ENCODE measurements at places on chromosomes 6 and 20.

- DNase-seq, result peak; percentile 48
Measured at GRCh38 chr6:75291331-75291730, 6.7 kb upstream of the TMEM30A start.

DNA sequence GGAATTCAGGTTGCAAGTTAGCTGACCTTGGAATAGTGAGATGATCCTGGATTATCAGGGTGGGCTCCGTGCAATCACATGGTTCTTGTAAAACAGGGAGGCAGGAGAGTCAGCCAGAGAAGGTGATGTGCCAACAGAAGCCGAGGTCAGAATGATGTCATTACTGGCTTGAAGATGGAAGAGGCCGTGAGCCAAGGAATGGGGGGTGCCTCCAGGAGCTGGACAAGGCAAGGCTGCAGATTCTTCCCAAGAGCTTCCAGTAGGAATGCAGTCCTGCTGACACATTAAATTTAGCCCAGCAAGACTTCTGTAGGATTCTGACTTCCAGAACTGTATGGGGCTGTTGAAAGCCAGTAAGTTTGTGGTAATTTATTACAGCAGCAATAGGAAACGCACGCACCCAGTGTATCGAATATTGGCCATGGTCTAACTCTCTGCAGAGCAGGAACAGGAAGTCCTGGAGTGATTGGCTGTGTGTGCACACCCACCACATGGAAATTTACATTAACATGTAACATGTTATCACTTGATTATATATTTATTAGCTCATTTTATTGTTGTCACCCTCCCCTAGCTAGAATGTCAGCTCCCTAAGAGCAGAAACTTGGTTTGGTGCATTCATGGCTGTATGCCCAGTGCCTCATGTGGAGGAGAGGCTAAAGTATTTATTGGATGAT is 19.1 kb downstream of the SLC24A3 start:
- peak; percentile 34 for DNase-seq

- no peak for DNase-seq
Measured at GRCh38 chr20:17262786-17263185, 35.9 kb downstream of the PCSK2 start.

GRCh38 chr20:40744818-40745175 is 55.8 kb upstream of the MAFB start:
- DNase-seq, result no peak

DNA sequence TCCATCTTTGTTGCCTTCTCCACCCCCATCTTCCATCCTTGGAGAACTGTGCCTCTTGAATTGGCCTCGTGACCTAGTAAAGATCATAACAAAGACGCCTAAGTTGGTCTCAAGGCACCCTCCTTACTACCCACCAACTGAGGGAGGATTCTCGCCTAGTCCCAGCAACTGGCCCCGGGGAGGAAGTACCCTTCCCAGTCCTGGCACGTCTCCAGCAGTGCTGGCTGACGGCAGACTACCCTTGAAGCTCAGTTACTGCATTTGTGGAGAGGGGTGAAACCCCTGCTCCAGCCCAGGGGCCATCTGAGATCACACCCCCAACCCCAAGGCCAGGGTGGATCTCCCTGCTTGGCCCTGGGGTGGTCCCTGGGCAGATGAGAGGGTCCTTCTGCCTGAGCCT is 2.1 kb upstream of the OSBPL2 start:
- peak; percentile 5 for DNase-seq

DNA sequence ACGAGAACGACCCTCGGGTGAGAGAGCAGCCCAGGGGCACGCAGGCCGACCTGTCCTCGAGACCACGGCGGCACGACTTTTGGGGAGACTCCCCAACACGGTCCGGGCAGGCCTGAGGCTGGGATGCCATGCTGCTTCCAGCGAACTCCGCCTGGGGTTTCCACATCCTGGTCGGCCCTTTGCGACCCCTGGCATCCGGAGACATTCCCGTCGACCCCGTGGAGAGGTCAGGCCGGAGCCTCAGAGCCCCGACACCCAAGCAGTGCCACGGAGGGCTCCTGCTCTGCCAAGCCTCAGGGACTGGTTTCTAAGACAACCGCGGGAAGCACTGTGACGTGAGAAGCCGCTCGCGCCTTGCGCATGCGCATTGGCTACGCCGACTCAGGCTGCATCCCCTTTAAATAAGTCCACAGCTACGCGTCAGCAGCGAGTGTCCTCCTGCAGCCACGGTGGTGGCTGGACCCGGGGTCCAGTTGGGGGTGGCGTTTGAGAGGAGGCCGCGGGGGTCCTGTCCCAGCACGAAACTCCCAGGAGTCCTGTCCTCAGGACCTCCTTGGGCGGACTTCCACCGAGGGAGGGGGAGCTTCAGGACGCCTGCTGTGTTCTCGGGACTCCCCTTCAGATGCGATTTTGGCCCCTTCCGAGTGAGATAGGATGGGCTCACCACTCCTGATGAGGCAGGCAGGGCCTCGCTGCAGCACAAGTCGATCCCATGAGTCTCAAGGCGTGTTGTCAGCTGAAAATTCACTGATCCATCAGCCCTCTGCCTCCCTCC is 1089.3 kb upstream of the DEFB115 start:
- no peak for DNase-seq

- DNase-seq, result no peak
Measured at GRCh38 chr6:113219783-113220182, 637.4 kb upstream of the MARCKS start.

DNA sequence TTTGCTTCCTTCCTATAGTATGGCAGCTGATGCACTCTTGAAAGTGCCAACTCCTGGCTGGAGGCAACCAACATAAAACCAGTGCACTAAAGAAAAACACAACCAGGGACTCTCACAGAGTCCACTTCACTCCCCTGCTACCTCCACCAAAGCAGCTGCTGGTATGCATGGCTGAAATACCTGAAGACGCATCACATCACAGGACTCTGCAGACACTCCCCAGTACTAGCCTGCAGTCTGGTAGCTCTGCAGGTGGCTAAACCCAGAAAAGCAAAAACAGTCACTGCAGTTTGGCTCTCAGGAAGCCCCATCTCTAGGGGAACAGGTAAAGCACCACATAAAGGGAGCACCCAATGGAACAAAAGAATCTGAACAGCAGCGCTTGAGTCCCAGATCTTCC is 473.0 kb upstream of the SPTLC3 start:
- DNase-seq, result no peak

DNA sequence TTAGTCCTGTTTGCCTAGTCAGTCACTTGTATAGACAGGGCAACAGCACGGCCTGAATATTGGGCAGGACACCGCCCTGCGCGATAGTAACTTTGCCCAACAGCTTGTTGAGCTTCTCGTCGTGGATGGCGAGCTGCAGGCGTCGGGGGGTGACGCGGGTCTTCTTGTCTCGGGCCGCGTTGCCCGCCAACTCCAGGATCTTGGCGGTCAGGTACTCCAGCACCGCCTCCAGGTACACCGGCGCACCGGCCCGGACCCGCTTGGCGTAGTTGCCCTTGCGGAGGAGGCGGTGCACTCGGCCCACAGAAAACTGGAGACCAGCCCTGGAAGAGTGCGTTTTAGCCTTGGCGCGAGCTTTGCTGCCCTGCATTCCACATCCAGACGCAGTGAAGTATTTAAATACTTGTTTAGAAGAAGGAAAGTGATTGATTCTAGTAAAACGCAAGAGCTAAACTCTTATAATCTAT is 92.8 kb upstream of the BTN3A2 start:
- DNase-seq, result peak; percentile 77

- DNase-seq, result no peak
Measured at GRCh38 chr6:110703010-110703905, 112.0 kb downstream of the CDK19 start.

DNA sequence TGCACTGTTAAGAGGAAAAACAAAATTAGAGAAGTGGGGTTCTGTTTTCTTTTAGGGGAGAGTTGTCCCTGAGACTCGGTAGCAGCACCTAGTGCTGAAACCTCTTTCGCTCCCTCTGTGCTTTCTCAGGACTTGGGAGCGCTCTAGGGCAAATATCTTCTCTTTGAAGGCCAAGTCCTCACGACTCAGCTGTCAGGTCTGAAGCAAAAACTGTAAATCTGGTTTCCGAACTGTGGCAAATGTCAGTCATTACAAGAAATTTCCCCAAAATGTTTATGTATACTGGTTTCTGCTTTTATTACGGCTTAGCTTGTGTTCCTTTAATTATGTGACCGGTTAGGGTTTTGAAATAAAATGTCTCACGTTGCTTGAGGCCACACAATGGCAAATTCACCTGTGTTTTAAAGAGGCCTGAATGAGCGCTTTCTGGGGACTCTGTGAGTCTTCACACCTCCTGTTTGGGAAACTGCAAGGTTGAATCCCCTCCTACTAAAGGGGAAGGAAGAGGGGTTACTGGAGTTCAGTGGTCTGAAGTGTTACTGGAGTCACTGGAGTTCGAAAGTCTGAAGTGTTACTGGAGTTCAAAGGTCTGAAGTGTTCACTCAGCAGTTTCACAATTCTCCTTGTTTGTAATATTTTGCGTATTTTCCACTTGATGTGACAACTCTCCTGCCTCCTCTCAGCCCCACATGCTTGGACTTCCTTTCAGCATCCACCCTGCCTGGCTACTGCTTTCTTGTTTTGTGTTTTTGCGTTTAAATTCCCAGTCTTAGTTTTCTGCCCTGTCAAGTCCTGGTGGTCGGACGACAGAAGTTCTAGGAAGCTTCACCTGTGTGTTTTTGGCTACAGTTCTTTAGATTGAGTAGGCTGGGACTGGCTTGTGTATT is 1.6 kb downstream of the SMPDL3A start:
- peak; percentile 54 for DNase-seq

- DNase-seq, result no peak
Measured at GRCh38 chr20:20251317-20251716, 116.6 kb upstream of the INSM1 start.

GRCh38 chr6:143549949-143550268 is 38.4 kb upstream of the FUCA2 start:
- no peak for DNase-seq

- no peak for DNase-seq
Measured at GRCh38 chr6:92231171-92231701, 1188.1 kb downstream of the EPHA7 start.

- DNase-seq, result no peak
Measured at GRCh38 chr6:107103082-107103481, 12.2 kb downstream of the BEND3 start.

DNA sequence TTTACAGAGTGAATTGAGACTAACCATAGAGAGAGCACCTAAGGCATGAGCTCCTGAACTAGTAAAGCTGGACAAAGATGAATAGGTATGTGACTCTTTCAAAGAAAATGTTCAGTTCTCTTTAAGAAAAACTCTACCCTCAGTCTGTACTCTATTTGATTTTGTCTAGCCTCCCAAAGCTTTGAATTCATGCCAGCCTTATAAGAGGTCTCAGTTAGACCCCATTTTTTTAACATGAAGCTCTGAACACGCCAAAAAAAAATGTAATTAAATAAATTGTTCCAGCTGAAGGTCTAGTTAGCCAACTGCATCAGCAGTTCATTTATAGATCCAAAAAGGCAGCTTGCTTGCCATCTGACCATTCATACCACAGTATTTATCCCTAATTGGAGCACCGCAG is 71.6 kb downstream of the COL9A1 start:
- DNase-seq, result no peak

GRCh38 chr6:121657972-121658371 is 222.5 kb downstream of the GJA1 start:
- DNase-seq, result no peak
